ENCODE measurements at places on chromosomes 12 and 14. TPM values are rescaled to one million over a fixed set of nuclear protein-coding genes. Genes with fewer than 3 reads are reported as not detected.

- DNase-seq = no peak
Measured at GRCh38 chr12:20144341-20144740, 224.0 kb upstream of the PDE3A start.

GRCh38 chr14:85248881-85249635 is 280.9 kb upstream of the FLRT2 start:
- DNase-seq = no peak

GRCh38 chr14:102120888-102121287 is 18.8 kb upstream of the WDR20 start:
- DNase-seq = no peak

ZNF268 gene
- total RNA-seq = 7.6 TPM

MAP1LC3B2 gene
- 4.1 TPM for total RNA-seq

DNA sequence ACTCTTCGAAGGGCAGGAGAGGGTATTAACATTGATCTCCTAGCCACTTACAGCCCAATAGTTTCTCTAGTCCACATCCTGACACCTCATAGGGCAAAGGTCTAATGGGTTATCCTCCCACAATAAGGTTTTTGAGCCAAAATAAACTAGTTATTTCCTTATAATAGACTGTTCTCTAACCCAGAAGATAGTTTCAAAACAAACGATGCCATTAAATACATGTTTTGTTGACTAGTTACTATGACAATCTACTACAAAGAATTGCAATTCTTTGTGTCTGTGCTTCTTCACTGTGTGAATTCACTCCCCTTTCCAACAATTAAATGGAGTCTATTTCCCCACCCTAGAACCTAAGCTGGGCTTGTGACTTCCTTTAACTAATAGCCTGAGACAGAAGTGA is 6.4 kb upstream of the ACTR10 start:
- DNase-seq = no peak

RGS6 gene
- total RNA-seq = 26.1 TPM

DNA sequence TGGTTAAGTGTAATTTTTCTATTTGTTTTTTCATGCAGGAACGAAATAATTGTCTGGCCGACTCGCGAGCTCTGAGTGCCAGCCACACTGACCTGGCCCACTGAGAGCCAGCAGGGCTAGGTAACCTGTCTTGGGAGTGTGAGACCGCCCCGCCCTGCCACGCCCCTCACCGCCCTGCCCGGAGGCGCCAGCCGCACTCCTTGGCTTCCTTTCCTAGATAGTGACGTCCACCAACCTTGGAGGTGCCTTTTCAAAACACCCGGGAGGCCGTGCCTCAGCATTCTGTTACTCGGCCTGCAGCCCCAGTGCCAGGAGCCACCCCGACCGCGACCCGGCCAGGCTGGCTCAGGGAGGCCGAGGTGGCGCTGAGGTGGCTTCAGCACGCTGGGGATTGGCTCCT is 21.7 kb downstream of the XRCC3 start:
- no peak for DNase-seq

VPS33A gene
- 10.2 TPM for total RNA-seq

DNA sequence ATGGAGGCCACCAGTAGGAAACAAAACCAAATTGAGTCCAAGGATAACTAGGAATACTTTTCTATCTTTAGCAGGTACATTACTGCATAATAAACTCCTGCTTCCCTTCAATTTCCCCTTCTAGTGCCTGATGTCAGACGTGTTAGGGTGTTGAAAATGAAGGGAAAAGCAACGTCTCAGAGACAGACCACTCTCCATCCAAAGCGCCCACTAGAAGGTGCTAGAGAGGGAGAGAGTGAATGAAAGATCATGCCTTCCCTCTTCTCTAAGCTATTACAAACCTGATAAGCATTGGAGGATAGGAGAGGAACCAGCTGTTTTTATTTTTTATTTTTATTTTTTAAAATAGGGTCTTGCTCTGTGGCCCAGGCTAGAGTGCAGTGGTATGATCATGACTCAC is 64.1 kb downstream of the ZNF641 start:
- DNase-seq = no peak

GRCh38 chr12:30816742-30817465 is 62.2 kb upstream of the CAPRIN2 start:
- DNase-seq = no peak

DNA sequence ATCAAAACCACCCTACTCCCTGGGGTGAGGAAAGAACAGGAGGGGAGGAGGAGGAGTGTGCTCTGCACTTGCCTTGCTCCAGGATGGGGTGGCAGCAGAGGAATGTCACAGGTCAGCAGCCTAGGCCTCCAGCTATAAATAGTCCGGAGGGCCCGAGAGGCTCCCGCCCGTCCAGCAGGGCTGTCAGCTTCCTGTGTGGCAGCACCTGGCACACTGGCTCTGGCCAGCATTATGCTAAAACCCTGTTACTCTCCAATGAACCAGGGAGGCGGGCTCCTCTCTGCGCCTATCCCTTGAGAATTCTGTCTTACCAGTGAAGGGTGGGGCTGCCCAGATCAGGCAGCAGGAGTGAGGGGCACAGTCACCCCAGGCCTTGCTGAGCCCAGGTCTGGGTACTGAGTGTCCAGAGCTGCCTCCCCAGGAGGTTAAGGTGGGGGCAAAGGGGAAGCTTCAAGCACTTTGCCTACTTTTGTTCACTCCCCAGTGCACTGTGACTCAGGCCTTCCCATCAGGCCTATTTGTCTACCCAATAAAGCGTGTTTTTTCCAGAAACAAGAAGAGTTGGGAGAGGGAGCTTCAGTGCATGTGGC is 1.2 kb upstream of the COX14 start:
- peak; percentile 87 for DNase-seq

DNA sequence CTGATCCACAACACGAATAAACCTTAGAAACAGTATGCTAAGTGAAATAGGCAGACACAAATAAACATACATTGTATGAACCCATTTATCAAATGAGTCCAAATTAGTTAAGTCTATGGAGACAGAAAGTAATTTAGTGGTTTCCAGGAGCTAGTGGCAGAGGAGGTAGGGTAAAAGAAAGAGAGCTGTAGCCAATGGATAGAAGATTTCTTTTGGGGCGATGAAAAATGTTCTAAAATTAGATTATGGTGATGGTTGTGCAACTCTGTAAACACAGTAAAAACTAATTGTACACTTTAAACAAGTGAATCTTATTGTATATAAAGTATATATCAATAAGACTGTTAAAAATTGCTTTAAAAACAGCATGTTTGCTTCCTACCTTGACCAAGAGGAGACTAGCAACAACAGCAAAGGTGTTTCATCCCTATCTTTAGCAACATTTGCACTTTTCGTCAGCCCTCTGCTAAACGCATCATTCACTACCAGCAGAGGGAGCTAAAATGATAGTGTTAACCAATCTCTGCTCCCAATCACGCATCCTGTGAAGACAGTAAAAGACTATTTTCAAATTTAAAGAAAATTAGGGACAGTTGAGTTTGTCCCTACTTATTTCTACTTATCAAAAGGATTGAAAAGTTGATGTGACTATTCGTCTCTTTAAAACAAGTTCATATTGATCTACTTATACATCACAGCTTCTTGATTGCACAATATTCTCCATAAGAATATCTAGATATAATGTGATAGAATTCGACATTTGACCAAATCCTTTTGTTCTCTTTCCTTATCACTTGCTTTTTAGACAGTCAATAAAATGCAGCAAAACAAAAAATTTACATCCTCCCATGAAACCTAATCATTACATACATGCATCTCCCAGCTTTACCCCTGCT is 24.0 kb upstream of the LGR5 start:
- no peak for DNase-seq

DNA sequence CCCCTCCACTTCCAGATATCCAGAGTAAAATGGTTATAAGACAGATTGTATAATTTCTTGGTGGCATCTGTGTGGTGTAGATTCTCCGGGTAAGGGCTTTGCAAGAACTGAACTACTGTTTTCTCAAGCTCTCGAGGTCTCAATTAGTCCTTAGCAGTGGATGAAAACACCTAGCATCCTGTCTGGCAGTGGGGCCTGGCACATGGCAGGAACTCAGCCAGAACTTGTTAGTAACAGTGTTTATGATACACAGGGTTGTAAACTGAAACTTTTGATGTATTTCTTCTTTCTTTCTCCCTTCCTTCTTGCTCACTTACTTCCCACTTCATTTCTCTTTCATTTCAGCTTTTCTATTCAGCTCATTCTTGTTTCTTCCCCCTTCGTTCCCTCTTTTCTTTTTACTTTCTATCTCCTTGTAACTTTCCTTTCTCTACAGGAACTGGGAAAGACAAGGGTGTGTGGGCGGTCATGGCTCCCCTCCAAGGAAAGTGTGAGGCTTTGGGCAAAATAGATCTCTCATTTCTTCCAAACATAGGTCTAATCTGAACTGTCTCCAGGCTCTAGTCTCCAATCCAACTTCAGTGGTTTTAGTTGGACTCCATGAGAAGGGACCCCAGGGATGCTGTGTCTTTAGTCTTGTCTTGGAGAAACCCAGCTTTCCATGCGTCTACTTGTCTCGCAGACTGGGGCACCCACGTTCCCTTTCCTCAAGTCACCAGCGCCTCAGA is 159.7 kb downstream of the PAH start:
- peak; percentile 70 for DNase-seq

GRCh38 chr12:100986595-100987547 is 192.3 kb downstream of the ANO4 start:
- no peak for DNase-seq

DNA sequence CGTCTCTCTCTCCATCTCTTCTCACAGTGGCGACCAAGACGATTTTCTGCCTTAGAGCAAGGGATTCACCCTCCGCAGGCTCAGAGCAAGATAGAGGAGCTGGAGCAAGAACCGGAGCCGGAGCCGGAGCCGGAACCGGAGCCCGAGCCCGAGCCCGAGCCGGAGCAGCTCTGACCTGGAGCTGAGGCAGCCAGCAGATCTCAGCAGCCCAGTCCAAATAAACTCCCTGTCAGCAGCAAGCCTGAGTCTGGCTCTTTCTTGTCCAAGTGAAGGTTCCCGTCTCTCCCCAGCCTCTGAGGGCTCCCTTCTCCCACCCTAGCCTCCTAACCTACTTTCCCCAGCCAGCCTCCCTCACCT is 5.9 kb downstream of the LAG3 start:
- DNase-seq = no peak

AVPR1A gene
- 1.5 TPM for total RNA-seq

DNA sequence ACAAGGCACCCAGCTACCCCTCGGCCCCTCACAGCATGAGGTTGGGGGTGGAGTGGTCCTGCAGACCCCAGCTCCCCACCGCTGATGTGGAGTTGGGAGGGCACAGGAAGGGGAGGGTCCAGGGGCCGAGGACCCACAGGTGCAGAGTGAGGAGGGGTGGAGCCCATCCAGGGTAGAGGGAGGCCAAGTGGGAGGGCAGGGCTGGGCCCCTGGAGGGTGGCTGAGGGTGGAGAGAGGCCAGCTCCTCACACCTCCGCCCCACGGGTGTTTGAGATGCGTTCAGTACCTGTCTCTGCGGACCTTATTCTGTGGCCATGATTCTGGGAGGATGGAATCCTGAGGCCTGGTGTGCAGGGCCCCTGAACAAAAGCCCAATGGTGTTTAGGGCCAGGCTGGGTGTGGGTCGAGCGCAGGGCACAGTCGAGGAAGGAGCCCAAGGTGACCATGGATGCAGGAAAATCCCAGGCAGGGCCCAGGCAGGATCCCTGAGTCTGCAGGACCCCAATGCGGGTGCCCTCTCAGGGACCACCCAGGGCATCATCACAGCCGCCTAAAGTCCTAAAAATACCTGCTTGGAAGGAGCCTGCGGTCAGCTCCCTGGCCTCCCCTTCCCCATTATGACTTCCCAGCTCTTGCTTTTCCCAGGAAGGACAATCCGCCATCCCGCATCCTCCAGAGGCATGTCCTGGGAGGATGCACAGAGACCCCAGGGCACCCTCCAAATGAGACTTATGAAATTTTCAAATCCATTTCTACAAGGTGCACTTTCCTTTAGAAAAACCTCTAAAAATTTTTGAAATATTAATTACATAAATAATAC is 377.1 kb upstream of the SFSWAP start:
- DNase-seq = no peak

GRCh38 chr14:53946404-53947093 is 10.1 kb downstream of the BMP4 start:
- no peak for DNase-seq

- DNase-seq = no peak
Measured at GRCh38 chr12:82437744-82438143, 79.4 kb downstream of the METTL25 start.

DNA sequence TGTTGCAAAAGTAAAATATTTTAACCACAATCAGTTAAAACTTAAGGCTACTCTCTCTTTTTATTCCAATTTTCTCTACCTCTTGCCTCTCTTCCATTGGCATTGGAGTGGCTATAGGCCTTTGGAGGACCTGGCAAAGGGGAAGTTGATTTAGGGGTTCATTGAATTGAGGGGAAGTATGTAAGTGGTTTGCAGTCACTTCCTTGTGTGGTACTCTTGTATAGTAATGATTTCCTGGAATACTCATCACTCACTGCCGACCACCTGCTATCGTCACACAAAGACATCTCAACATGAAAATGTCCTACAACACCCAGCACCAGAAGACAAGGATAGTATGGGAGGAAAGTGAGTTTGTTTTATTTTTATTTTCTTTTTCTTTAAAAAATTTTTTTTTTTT is 45.7 kb upstream of the CPM start:
- DNase-seq = no peak

DNA sequence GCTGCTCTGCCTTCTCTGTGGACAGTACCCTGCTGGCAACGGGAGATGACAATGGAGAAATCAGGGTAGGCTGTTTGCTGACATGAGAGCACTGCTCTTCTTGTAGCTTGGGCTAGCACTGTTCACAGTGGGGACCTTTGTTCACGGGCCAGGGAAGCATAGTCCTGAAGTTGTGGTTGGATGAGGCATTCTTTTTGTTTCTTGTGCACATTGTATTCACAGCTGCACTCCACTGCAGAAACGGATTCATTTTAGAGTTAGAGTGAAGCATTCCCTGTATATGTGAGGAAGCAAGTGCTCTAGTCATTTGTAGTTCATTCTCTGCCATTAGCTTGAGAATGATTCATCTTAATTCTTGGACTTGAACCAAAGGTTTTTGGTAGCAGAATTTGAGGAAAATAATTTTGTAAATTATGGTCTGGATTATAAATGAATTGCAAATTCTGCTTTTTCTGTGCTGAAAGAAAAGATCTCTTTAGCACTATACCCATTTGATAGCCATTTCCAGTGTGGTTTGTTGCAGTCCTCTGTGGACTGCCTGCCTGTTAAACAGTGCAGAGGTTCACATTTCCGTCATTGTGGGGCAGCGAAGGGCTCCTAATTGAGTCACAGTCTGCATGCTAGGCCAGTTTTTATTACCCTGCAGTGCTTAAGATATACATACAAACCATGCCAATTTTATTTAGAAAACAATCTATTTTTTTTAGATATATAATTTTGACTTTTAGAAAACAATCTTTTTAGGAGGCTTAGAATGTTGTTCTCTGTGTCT is 80.6 kb downstream of the APAF1 start:
- DNase-seq = no peak

DNA sequence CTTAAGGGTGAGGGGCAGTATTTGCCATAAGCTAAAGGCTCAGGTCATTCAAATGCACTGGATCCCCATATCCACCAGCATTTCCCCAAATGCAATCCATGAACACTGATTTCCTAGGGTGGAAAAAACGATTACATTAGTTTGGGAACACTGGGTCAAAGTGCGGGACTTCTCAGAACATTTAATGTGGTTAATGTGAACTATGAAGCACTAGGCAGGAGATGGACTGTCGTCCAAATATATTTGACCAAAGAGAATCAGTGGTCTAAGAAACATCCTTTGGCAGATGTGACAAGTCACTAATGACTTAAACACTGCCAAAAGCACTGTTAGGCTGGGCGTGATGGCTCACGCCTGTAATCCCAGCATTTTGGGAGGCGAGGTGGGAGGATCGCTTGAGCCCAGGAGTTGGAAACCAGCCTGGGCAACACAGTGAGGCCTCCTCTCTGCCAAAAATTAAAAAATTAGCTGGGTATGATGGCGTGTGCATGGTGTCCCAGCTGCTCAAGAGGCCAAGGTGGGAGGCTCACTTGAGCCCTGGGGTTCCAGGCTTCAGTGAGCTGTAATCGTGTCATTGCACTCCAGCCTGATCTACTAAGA is 205.4 kb downstream of the CALM1 start:
- DNase-seq = no peak

All from Right ventricle myocardium superior (tissue), 1 donor.